ENCODE measurements at places on chromosomes 1 and 21.
A peak's percentile ranks its signal among the peaks of the same experiment; 100 is the strongest.

- peak; percentile 92 for DNase-seq
These were observed 61.0 kb upstream of the ATP1A1 start for GRCh38 chr1:116311756-116312680.

DNA sequence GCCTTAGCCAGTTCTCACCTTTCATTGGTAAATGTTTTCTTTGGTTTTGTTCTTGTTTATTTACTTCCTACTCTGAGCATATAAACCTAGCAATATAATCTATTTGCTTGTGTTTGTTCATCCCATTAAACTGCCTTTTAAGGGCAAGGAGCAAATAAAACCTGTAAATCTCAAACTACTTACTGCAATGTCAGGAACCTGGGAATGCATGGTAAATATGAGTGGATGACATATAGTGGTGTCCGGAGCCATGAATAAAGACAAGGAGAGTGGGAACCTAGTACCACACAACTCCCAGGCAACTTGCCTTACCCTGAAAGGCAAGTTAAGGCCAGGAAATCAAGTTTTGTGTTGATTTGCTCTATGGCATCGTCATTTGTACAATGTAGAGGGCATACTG lies 1133.7 kb upstream of the NCAM2 start:
- DNase-seq: no peak

DNA sequence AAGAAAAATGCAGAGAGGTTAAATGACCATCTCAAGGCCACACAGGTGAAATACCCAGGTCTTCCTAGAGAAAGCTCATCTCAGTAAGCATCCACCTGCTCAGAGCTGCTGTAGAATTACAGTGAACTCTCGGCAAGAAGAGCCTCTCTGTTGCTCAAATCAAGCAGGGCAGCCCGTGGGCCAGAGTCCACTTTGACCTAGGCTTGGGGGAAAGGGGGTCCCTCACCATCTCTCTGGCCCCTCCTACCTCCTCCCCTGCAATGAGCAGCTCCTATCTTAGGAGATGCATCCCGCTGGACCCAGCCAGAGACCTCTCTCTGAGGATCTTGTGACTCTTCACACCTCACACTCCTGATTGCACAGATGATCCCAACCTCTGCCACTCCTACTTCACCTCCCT lies 364.7 kb downstream of the PTPRU start:
- no peak for DNase-seq

GRCh38 chr1:31911994-31912780 lies 26.0 kb downstream of the PTP4A2 start:
- no peak for DNase-seq

Data from NCI-H1048 (cell line).